NCI-H1092 (cell line): ENCODE measurements at places on chromosomes 2 and 18.

- no peak for DNase-seq
These were observed 132.4 kb downstream of the MYCN start for GRCh38 chr2:16072638-16073290.

DNA sequence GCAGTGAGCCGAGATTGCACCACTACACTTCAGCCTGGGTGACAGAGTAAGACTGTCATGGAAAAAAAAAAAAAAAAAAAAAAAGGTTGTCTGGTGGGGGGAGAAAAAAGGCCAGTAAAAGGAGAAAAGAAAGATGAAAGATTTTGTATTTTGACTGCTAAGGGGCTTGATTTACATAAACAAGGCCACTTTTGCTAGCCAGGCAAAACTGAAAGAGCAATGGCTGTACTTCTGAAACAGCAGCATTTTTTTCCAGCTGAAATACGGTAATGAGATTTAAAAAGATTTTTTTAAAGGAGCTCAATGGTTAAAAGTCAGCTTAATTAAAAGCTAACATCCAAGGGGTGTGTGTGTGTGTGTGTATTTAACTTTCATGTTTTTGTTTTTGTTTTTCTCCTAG lies 11.3 kb upstream of the OXER1 start:
- no peak for DNase-seq

DNA sequence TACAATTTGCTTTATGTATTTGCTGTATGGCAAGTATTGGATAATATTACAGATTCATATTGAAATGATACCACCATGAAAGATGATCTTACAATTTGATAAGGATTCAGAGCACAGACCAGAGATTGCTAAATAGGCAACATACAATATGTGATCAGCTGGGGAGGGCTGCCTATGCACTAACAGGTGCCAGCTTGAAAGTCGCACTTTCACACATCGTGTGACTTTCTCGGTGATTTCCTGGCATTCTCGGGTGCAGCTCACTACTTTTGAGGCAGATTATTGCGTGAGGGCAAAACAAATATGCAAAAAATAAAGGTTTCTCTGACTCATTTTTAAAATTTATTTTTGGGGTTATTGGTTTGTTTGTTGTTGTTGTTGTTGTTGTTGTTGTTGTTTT lies 36.0 kb downstream of the RBMS1 start:
- DNase-seq: no peak

- DNase-seq: peak; percentile 46
These were observed 130.2 kb downstream of the ARHGAP15 start for GRCh38 chr2:143259368-143259958.

- no peak for DNase-seq
These were observed 188.7 kb upstream of the ZEB2 start for GRCh38 chr2:144708626-144709025.

DNA sequence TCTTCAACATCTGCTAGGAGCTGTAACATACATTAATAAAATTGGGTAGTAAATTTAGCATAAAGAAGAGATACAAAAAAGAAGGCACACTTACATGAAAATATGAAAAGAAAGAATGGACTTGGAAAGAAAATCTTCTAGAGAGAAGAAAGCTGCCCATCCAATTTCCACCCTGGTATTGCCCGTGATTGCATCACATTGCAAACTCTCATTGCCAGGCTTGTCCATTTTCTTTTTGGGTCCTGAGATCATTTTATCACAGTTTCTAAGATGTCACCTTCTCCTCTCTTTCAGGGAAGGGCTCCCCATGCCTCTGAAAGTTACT lies 321.5 kb downstream of the RND3 start:
- DNase-seq: no peak

DNA sequence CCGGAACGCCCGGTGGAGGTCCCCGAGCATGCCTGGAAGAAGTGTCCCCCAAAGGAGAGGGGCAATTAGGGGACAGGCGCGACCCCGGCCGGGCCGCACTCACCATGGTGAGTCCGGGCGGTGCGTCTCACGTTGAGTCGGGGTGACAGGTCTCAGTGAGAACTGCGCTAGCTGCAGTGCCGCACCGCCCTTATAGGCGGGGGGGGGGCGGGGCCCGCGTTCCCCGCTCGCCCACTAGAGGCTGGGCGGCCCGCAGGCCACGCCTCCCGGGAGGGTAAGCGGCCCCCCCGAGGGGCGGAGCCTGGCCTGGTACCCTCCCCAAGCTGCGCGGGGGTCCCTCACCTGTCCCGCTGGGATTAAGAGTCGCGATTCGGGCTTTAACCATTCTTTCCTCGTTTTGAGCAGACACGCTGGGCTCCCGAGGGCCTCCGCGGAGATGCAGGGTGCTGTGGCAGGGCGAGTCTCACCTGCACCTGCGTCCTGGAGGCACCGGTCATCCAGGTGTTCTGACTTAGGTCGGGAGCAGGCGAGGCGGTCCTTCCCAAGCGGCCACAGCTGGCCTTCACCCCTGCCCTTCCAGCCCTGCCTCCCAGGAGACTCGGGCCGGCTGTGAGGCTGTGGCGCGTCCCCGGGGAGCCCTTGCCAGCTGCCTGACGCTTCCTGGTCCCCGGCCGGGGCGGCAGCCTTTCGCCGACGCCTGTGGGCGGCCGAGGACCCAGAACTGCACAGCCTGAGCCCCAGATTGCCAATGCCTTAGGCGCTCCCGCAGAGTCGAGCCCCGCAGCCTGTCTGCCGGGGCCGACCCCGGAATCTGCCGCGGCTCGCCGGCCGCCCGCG lies at the start of gene TUBA4A:
Gene TUBA4A, minus strand, starts transcription at position 166 of the 837 bp plus-strand sequence. Its CDS starts 60 bp downstream, at position 106.
- DNase-seq: peak; percentile 44

DNA sequence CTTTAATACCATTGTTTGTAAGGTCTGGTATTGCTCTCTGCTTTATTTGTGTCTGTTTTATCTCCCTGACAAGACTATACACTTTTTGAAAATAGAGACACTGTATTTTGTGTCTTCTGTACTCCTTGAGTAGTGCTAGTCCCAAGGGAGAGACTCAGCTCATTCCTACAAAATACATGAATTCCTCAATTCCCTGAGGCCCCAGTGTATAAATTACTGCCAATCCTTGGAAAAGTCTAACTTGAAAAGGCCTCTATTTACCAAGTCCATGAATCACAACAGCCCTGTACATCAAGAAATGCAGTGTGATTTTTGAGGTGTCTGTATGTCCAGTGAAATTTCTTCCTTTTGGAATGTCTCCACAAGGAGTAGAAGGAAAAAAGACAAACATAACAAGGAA lies 34.9 kb upstream of the NEDD4L start:
- no peak for DNase-seq

DNA sequence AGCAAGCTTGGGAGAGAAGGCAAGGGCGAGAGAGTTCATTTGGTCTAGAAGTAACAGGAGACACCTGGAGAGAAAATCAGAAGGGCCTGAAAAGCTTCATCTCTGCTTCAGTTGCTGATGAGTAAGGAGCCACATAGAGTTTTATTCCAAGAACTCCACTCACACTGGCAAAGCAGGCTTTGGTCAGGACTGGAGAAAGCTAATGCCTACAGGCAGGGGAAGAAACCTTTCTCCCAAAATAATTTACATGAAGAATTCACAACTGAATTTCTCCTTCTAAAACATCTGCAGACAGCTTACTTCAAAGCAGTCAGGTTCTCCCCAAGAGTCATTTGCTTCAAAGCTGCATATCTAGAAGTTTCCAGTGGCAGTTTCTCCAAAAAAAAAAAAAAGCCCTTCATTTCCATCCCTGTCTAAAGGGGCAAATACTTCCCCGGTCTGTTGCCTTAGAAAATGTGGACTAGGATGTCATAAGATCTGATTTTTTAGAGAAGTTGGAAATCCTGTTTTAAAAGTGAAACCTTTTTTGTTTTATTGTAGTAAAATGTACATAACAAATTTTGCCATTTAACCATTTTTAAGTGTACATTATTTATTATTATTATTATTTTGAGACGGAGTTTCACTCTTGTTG lies 46.3 kb downstream of the TMEM247 start:
- no peak for DNase-seq

DNA sequence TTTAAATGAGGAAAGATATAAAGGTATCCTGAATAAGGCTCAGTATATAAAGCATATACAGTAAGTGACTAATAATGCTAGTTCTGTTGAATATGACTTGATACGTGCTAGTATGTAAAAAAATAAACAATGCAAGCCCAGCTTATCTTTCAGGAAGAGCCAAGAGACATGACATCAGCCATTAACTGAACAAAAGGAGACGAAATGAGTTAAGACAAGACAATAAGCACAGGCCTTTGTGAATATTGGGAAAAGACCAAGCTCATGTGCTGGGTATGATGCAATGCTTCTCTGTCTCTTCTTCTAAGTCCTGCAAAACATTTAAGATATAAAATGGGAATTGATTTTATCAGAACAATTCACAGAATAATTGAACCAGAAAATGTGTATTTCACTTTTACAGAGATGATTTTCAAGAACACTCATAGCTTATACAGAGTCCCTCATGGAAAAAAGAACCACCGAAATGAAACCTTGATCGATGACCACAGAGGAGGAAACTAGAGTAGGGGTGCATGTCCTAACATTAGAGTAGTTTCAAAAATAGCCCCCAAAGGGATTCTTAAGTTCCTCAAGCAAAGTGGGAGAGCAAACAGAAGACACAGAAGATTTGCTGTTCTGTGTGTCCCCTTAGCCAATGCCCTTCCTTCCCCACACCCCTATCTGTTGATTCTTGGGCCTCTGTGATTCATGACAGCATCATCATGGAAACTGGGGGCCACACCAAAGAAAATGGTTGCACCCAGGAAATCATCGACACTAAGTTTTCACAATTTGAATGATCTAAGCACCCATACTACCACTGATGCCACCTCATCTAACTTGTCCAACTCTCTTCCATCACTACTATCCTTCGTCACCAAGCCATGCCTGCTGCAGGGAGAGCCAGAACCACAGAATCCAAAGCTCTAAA lies 68.0 kb upstream of the CRIM1 start:
- DNase-seq: no peak

DNA sequence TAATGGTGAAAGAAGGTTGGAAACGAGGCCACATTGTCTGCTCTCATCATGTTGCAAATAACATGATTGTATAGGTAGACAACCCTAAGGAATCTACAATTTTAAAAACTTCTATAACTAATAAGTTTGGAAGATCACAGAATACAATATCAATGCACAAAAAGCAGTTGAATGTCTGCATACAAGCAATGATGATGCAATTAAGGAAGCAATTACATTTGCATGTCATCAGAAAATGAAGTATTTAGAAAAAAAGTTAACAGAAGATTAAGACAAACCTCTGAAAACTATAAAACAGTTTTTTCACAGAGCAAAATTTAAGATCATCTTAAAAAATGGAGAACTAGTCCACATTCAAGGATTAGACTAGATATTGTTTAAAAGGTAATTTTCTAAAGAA lies 181.1 kb downstream of the METTL4 start:
- DNase-seq: no peak

DNA sequence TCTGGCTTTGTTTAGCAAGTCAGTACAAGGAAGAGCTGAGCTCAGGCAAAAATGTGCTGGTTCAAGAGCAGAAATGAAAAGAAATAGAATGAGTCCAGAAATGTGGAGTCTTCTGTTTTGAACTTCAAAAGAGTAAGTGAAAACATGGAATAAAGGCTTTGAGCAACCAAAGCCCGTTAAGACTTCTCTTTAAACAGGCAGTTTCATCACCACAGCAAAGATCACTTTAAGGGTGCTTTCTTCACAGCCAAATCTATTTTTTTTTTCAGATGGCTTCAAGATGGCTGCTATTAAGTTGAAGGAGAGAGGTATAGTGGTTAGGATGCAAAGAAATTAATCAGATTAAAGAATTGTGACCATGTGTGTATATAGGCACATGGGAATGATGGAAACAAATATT lies 2.0 kb upstream of the CHRNA1 start:
- DNase-seq: no peak

DNA sequence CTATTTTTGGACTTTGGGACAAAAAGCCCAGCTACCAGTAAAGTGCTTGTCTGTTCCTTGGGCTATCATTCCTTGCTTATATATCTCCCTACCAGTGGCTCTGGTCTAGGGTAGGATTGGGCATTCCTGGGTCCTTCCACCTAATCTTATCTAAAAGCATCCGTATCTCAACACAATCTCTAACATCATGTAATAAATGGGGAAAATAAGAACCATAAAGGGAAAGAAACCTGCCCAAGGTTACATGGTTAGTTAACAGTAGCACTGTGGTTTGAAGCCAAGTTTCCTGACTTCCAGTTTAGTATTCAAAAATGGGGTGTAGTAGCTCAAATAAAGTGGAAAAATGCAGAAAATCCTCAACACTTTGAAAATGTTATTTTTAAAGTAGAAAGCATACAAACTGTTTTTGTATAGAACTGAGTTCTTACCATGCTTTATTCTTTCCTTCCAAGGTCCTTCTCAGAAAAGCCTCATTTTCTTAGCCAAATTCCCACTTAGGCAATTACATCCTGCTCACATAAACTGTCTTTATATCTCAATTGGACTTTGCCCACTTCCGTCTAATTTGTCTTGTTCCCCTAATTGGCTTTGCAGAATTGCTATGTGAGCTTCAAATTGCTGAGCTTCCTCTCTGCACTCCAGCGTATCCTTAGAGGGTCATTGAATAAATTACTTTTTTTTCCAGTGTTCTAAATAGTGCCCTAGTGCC lies 273.1 kb upstream of the UBE2E3 start:
- DNase-seq: no peak

- DNase-seq: no peak
These were observed 31.0 kb downstream of the COL4A4 start for GRCh38 chr2:227132986-227133385.

DNA sequence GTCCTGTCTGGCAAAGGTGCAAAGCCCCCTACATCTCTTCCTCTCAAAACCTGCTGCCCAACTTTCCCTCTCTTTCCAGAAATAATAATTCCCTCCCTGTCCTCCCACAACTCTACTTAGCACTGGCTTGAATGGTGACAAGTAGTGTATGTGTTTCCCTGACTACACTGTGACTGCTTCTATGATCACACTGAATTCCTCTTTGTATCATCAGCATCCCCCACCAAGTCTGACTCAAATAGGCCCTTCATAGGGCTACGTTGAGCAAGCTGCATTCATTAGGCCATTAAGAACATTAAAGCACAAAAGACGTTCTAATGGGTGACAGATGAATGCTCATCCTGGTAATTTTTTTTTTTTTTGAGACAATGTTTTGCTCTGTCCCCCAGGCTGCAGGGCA lies 13.7 kb upstream of the ST3GAL5 start:
- DNase-seq: no peak

DNA sequence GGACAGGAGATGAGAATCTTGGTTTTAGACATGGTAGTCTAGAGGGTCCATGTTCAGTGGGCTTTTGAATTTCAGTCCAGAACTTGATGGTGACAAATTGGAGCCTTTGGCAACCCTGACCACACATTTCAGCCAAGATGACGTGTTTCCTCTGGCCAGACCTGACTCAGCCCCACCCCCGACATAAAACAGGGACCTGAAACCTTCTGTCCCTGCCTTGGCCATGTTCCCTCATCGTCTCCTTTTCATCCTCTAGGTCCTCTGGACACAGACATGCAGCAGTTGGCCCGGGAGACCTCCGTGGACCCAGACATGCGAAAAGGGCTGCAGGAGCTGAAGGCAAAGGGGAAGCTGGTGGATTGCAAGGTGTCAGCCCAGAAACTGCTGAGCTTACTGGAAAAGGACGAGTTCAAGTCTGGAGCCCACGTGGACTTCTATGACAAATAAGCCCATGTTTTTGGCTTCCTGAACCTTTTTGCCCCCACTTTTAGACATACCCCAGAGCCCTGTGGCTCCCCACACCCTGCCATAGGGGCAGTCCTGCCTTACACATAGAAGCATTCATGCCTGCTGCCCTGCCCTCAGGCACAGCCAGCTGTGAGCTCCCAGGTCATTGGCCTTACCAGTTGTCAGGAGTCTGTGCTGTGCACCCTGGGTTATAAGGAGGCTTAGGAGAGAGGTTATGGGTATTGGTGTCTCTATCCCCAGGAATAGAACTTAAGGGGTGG lies 4.0 kb downstream of the SPR start:
- DNase-seq: no peak
